Stimulated activated memory B cell treated with anti-CD40 and anti-IgM and Interleukin-4, amounts not matched to agents 10 μg/mL and 1 μg/mL and 100 μg/mL, for 72 hours (primary cell): ENCODE measurements at places on chromosomes 4 and X.

DNA sequence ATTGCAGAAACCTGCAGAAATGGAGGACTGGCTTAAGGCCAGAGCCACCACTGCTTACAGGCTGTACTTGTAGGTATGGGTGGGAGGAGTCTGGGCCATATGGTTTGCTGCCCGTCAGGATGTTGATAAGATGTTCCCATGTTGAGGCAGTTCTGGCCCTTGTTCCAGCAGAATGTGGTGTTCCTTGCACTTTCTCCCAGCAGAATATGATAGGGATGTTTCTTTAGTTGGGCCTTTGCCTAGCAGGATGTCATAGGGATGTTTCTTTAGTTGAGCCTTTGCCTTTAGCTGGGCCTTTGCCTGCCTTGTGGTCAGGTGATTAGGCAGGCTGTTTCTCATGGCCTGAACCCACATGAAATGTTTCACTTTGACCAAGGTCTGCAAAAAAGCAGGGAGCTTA is 139.1 kb upstream of the PAQR3 start:
- no peak for ATAC-seq

- ATAC-seq, result no peak
Observed at GRCh38 chrX:64202808-64203325, 2.6 kb downstream of the AMER1 start.

GRCh38 chrX:30495468-30495867 is 82.1 kb downstream of the TASL start:
- ATAC-seq, result no peak

- no peak for ATAC-seq
Observed at GRCh38 chr4:95898226-95898625, 58.3 kb downstream of the PDHA2 start.
